ENCODE measurements at places on chromosomes 11 and 22.

GRCh38 chr22:50041361-50042065, 16.6 kb downstream of the TTLL8 start:
- DNase-seq = no peak

DNA sequence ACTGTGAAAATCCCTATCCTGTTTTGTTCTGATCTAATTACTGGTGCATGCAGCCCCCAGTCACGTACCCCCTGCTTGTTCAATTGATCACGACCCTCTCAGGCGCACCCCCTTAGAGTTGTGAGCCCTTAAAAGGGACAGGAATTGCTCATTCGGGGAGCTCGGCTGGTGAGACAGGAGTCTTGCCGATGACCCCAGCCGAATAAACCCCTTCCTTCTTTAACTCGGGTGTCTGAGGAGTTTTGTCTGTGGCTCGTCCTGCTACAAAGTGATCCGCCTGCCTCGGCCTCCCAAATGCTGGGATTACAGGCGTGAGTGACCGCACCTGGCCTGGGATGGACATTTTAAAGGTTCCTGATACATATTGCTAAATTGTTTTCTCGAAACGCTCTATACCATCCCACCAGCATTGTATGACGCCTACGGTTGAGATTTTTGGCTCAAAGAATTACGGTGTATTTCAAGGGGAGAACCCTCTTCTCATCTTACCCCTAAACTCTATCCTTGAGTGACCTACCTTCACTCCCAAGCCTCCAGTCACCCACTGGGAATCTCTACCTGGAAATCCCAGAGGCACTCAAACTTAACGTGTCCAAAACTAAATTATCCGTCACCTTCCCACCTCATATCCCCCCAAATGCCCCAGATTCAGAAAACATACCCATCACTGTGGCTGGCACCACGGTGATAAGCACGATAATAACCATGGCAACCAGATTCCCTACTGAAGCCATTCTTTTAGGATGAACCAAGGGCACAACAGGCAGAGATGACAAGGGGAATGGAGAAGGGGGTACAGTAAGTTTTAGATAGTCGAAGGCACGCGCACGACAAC, 789 bp upstream of the POLA2 start:
- DNase-seq = no peak

- DNase-seq = no peak
Observed at GRCh38 chr11:45449036-45449601, 163.0 kb upstream of the SYT13 start.

GRCh38 chr11:77346906-77347603, 45.6 kb upstream of the GDPD4 start:
- no peak for DNase-seq

DNA sequence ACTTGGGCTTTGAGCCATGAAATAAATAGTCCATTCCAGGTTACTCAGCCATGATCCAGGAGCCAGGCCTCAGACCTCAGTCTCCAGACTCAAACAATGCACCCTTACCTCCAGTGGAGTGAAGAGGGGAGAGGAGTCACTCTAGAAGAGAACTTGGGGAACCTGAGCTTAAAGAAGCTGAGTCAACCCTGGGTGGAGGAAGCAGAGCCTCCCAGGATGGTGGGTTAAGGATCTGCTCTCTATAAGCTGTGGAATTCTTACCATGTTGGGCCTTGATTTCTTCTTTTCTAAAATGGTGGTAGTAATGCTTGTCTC, 113.2 kb downstream of the NECTIN1 start:
- no peak for DNase-seq

GRCh38 chr22:35204807-35205775, 52.2 kb upstream of the HMGXB4 start:
- DNase-seq = no peak

DNA sequence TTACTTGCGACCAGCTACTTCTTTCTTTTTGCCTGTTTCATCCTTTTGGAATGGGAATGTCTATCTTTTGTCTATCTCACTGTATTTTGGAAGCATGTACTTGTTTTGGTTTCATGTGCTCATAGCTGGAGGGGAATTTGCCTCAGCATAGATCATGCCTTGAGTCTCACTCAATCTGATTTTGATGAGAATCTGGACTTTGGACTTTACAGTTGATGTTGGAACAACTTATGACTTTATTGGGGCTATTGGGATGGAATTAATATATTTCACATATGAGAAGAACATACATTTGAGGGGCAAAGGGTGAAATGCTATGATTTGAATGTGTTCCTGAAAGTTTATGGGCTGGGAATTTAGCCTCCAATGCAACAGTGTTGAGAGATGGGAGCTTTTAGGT, 206.2 kb upstream of the DDI1 start:
- DNase-seq = no peak
